ENCODE measurements at places on chromosomes 4 and X.

DNA sequence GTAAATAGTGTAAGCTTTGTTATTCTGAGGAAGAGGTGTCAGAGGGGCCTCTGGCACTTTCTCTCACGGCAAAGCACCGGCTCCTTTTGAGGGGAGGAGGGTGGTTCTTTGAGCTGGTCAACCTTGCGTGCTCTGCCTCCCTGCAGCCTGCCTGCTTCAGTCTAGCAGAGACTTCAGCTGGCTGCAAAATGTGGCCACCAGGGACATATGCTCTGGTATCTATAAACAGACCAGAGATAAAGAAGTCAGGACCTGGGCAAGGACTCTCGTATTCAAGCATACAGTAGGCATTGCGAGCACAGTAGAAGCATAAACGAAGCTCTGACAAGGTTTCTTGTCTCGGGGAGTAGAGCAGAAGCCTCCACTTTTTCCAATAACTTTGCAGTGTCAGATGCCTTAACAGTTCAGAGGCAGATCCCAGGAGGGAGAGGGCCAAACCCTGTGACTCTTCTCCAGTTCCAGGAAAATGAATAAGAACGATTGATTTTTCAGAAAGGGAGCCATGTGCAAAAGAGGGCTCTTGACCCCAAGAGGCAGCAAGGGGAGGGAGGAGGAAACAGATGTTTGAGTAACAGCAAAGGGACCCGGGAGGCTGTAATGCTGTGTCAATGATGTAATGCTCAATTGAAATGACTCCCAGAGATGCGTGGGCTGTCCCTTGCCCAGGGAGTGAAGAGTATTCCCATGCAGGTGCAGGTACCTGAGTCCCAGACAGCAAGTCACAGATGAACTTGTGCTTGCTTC is 57.9 kb upstream of the TEX13D start:
- DNase-seq, result no peak

DNA sequence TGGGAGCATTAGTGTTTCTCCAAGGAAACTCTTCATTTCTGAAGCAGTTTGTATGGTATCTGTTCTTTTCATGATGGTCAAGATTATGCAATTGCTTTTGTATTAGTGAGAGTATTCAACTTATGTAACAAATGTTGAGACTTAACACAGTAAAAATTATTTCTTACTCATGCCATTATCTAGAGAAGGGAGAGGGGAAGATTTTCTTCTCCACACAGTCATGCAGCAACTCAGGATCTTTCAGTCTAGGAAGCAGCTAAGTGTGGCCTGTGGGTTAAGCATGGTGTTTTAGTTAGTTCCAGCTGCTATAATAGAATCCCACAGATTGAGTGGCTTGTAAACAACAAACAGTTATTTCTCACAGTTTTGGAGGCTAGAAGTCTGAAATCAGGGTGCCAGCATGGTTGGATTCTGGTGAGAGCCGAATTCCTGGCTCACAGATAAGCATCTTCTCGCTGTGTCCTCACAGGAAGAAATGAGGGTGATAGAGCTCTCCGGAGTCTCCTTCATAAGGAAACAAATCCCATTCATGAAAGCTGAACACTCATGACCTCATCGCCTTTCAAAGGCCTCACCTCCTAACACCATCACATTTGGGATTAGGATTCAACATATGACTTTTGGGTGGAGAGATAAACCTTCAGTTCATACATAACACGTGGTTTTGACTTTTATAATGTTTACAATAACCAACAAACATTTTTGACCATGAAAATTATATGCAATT is 101.2 kb downstream of the FRMPD4 start:
- DNase-seq, result no peak

GRCh38 chr4:7531640-7531994 is 96.9 kb upstream of the PSAPL1 start:
- no peak for DNase-seq

DNA sequence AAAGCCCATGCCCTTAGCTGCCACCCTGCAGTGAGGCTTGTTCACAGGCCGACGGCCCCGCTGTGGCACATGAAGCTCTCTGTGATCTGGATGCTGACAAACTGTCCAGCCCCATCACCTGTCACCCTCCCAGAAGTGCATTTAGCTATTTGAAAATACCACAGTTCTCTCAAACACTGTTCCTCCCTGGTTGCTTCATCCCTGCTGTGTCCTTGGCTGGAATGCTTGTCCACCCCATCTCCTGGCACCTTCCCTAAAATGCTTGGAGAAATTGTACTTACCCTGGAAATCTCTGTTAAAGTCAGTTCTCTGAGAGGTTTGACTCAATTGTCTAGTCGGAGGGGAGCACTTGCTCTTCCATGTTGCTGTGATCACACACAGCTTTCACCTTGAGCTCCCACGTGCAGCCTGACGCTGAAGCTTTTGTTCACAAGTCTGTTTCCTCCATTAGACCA is 10.1 kb downstream of the SYNPO2 start:
- no peak for DNase-seq

GRCh38 chrX:107551546-107551945 is 76.8 kb upstream of the PRPS1 start:
- no peak for DNase-seq

DNA sequence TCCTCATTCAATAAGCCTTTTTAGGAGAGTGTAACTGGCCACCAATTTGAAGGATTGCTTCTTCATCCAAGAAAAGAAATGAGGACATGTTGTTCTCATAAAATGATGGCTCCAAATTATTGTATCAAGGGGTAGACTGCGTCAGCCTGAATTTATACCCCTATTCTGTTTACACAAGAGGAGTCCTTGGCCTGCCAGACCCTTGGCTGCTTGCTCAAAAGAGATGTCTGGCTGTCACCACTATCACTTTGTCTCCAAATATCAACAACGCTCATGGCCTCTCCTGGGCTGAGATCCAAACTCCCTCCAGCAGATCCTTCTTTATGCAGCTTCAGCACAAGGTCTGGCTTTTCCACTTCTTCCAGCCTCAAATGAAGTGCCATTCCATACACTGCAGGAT is 127.9 kb downstream of the OR13H1 start:
- DNase-seq, result no peak

GRCh38 chr4:38152305-38152704 is 192.1 kb downstream of the PTTG2 start:
- no peak for DNase-seq

- DNase-seq, result no peak
Observed at GRCh38 chr4:84710548-84710947, 127.6 kb downstream of the CDS1 start.

DNA sequence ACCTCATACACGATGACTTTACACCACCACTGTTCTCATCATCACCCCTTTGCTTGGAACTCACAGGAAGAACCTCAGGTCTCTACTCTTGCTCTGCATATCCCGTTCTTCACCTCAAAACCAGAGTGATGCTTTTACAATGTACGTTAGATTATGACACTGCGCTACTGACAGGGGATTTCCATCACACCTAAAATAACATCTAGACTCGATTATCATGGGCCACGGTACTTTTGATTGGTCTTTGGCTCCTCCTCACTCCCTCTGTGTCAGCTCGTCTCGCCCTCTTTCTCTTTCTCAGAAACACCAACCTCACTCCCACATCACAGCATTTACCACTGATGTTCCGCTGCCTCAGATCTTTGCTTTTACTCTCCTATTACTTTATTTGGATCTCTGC is 172.4 kb downstream of the TLL1 start:
- DNase-seq, result no peak

- no peak for DNase-seq
Observed at GRCh38 chr4:146637621-146638332, 916 bp upstream of the POU4F2 start.
